ENCODE measurements at places on chromosomes 16 and 17.

DNA sequence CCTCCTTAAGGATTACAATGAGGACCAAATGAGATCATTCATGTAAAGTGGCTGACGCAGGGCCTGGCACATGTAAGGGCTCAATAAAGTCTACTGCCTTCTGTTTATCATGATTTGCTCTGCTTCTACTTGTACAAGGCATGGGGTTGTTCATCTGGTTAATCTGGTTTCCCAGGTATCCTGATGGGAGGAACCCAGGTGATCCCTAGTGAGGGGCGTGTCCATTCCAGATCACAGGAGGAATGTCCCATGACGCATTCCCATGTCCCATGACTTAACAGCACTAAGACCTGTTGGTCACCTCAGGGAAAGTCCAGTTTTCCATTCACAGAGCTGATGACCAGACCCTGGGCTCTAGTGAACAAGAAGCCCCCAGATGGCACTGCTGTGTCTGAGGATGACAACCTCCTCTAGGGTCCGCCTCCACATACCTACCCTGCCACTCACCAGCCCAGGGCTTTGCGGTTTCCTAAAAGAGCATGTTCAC lies 11.5 kb upstream of the TPPP3 start:
- no peak for DNase-seq

GRCh38 chr16:65336160-65336559 lies 214.3 kb upstream of the CDH11 start:
- DNase-seq = no peak

DNA sequence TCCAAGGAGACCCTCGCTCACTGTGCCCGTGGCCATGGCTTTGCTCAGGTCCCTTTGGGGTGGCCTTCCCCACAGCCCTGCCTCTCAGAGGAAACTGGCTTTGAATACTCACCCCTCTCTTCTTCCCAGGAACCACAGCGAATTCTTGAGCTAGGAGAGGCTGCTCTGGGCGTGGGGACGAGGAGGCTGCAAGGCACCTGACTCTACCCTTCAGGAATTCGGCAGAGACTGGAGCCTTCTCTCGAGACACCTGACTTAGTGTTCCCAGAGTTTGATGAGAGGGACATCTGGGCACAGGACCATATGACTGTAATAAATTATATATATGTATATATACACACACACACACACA lies 6.2 kb downstream of the LLGL2 start:
- DNase-seq = no peak

- no peak for DNase-seq
These were observed 88.0 kb downstream of the CMIP start for GRCh38 chr16:81532491-81533174.

- no peak for DNase-seq
These were observed 109.2 kb downstream of the C16orf95 start for GRCh38 chr16:87207965-87208364.

DNA sequence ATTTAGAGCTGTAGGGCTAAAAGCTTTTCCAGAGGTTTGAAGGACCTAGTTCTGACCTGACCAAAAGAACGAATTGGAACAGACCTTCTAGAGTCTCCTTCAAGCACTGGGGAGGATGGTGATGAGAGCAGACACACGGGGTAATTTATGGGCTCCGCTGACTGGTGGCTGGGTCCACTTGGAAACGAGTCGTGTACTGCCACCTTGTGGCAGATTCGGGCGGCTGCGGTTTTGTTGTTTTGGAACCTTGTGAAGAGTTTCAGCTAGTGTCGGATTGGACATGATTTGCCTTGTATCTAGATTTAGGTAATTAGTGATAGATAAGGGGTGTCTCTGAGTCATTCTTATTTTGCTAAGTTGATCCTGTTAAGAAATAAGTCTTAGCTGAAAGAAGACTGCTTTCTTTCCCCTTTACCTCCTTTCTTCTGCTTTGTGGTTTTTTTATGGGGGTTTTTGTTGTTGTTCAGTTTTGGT lies 98.9 kb downstream of the AATF start:
- DNase-seq = peak; percentile 56
